ENCODE measurements at places on chromosomes 2 and 18. TPM values are rescaled to one million over a fixed set of nuclear protein-coding genes. Genes with fewer than 3 reads are reported as not detected.

- H3K27me3 ChIP-seq = no peaks in the 10 kb centered on the region
- H3K36me3 ChIP-seq = no peaks in the 10 kb centered on the region
- no peak overlapping the region for H3K27ac ChIP-seq
- no peak overlapping the region for H3K4me3 ChIP-seq
- DNase-seq = no peak
Observed at GRCh38 chr18:78984941-78985784, 5.5 kb downstream of the SALL3 start.

DNA sequence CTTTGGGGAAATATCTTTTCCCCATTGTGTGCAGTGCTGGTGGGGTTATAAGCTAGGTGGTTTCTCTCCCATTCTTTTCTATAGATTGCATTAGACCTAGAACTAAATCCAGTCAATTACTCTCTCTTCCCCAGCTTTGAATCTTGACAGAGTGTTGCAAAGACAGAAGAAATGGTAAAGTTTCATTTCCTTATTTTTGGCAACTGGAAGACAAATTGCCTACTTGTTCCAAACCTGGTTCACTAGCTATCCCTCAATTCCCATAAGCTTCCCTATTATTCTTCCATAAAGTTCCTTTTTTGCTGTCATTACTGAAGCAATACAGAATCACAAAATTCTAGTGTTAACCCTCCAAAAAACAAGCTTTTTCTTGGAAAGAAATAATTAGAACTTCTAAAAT, 94.0 kb upstream of the ITGA4 start:
- H3K27me3 ChIP-seq = no peaks in the 10 kb centered on the region
- H3K36me3 ChIP-seq = no peaks in the 10 kb centered on the region
- no peak overlapping the region for H3K27ac ChIP-seq
- no peak for DNase-seq
- no peak overlapping the region for H3K4me3 ChIP-seq

- H3K4me1 ChIP-seq = peaks cover 33% of the 10 kb centered on the region
- DNase-seq = peak; percentile 77
- H3K36me3 ChIP-seq = peaks cover 8% of the 10 kb centered on the region
- H3K27me3 ChIP-seq = no peaks in the 10 kb centered on the region
- peak overlapping the region; percentile 9 for H3K4me3 ChIP-seq
Observed at GRCh38 chr18:45374878-45375630, 240.2 kb upstream of the SLC14A2 start.

DNA sequence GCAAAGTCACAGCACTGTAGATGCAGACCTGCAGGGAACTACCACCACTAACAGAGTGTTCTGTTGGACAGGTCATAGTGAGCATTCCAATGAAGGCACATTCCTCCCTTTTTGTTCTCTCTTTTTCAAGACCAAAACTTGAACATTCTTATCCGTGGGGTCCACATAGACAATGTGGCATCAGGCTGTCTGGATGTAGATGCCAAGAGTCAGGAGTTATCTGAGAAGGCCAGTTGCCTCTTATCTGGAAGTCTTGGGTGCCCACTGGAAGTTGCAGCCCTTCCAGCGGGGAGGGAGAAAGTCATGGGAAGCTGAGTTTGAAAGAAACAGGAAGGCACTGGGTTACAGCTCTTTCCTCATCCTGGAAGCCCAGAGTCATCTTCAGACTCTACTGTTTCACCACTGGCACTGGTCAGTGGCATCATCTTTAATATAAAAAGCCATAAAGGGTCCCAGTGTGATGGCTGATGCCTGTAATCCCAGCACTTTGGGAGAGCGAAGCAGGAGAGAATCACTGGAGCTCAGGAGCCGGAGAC, 61.4 kb downstream of the FAM161A start:
- peaks cover 8% of the 10 kb centered on the region for H3K4me1 ChIP-seq
- no peak for DNase-seq
- no peaks in the 10 kb centered on the region for H3K27me3 ChIP-seq
- peak overlapping the region; percentile 35 for H3K27ac ChIP-seq
- no peaks in the 10 kb centered on the region for H3K36me3 ChIP-seq

- H3K27ac ChIP-seq = no peak overlapping the region
- H3K4me3 ChIP-seq = no peak overlapping the region
- H3K27me3 ChIP-seq = peaks cover 30% of the 10 kb centered on the region
- DNase-seq = no peak
Observed at GRCh38 chr2:231545105-231545902, 15.1 kb upstream of the NMUR1 start.

DNA sequence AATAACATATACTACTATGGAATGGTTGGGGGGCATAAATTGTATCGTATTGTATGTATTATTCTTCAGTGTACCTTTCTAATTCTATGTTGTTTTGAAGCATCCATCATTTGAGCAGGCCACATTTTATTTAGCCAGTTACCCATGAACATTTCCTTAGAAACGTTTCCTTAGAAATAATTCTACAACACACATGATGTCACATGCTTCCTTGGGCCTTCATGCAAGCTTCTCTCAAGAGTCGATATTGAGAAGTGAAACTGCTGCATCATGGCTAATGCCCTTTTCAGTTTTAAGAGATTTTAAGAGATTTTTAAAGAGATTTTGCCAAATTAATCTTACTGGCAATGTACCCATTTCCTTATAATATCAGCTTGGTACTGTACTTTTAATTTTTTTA, 63.9 kb downstream of the ALPK2 start:
- no peak for DNase-seq
- no peak overlapping the region for H3K4me3 ChIP-seq
- H3K27ac ChIP-seq = no peak overlapping the region
- no peaks in the 10 kb centered on the region for H3K27me3 ChIP-seq
- H3K4me1 ChIP-seq = peaks cover 7% of the 10 kb centered on the region
- H3K36me3 ChIP-seq = no peaks in the 10 kb centered on the region

Gene DNAH7
- 2.5 TPM for total RNA-seq

All from Calu3 (cell line).